ENCODE measurements at places on chromosomes 2 and 18.

DNA sequence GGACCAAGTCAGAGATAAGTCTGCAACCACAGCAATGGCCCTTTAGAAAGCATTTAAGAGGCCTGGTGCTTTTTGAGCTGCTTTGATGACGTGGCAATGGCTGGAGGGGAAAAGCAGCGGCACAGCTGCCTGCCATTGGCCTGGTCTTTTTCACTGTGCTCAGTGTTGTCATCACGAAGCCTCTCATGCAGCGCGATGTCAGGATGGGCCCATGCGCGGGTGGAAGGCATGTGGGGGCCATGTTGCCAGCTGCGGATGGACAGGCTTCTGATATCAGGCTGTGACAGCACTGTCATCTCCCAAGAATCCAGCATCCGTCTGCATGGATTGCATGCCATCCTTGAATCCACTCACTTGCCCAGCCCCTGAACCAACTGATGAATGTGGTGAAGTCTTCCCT, 204.5 kb downstream of the ACKR3 start:
- DNase-seq: no peak

GRCh38 chr2:220270481-220271070, 643.1 kb downstream of the SLC4A3 start:
- DNase-seq: no peak

DNA sequence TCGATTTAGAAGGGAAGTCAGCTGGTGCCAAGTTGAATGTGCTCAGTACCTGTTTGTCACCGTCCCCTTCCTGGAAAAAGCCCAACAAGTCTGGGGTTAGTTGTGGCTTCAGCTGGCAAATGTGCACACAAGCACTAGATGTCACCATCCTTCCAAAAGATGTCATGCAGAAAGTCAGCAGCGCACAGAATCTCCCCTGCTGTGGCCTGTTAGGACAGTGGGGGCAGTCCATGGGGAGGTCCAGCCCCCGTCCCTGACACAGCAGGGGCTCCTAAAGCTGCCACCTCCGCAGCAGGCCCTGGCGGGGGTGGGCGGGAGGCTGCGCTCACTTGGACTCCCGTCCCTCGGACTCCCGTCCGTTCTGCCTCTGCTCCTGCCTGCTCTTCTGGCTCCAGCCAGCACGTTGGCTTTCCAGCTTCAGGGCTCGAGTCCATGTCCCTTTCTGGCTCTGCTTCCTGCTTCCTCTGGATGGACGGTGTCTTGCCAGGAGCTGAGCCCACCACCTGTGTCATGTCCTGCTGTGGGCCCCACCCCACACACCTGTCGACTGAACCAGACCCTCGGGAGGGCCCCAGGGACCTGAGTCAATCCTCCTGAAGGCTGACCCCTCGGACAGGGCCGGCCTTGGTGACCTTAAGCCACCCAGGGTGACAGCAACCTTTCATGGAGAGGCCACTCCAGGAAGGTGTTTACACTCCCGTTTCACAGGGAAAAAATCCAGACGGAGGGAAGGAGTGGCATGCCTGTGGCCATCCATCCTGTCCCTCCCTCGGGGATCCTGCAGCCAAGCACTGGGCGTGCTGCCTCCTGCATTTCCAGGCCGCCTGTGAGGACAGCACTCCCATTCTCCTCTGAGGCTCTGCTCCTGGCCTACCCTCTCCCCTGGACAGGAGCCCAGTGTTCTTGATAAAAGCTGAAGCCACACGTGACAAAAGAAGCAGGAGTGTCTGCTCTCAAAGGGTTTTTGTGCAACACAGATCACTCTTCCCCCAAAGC, 8.5 kb downstream of the RAB17 start:
- DNase-seq: peak; percentile 15

DNA sequence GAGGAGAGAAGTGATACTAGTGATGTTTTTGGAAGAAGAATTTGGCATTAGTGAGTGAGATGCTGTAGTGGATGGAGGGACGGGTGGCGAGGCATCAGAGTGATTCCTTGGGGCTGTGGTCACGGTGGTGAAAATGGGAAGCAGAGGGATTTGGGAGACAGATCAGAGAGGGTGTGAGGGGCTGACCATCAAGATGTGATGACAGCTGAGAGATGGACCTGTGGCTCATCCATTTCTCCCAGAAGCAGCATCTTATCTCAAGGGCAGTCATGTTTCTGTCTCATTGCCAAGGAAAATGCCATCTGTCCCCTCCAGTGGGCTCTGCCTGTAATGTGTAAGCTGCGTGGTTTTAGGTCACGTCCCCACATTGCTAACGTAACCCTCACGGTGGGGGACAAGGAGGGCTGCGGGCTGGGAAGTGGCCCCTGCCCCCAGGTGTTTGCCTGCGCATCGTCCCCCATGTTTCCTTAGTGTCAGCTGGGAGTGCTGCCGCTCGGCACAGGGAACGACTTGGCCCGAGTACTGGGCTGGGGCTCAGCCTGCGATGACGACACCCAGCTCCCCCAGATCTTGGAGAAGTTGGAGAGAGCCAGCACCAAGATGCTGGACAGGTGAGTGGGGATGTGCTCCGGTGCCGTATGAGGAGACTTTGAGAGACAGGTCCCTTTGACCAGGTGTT, 91.0 kb downstream of the DGKD start:
- no peak for DNase-seq

GRCh38 chr2:25551316-25551715, 122.1 kb downstream of the DTNB start:
- DNase-seq: no peak

DNA sequence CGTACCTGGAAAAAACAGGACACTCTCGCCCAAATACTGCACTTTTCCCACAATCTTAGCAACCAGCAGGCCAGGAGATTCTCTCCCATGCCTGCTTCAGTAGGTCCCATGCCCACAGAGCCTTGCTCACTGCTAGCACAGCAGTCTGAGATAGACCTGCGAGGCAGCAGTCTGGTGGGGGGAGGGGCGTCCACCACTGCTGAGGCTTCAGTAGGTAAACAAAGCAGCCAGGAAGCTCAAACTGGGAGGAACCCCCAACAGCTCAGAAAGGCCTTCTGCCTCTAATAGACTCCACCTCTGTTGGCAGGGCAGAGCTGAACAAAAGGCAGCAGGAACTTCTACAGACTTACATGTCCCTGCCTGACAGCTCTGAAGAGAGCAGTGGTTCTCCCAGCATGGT, 1202.8 kb upstream of the ACVR2A start:
- DNase-seq: peak; percentile 10

DNA sequence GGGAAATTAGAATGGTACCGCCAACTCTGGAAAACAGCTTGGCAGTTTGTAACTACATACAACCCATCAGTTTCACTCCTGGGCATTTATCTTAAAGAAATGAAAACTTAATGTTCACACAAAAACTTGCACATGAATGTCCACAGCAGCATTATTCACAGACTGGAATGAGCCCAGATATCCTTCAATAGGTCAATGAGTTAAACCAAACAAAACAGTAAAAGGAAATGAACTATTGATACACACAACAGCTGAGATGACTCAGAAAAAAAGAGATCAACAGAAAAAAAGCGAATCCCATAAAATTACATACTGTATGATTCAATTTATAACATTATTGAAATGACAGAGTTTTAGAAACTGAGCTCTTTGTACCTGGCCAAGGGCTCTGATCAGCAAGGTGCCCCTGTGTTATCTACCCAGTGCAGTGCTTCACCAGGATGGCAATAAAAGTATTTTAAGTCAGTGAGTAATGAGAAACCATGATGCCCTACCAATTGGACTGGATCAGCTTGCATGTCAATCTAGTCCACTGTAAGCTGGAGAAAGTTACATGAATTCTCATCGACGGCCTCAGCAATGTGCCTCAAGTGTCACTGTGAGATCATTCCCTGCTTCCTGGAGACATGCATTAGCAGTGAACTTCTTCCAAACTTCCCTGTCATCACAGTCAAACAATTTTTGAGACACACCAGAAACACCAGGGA, 21.9 kb downstream of the TMEM237 start:
- no peak for DNase-seq

DNA sequence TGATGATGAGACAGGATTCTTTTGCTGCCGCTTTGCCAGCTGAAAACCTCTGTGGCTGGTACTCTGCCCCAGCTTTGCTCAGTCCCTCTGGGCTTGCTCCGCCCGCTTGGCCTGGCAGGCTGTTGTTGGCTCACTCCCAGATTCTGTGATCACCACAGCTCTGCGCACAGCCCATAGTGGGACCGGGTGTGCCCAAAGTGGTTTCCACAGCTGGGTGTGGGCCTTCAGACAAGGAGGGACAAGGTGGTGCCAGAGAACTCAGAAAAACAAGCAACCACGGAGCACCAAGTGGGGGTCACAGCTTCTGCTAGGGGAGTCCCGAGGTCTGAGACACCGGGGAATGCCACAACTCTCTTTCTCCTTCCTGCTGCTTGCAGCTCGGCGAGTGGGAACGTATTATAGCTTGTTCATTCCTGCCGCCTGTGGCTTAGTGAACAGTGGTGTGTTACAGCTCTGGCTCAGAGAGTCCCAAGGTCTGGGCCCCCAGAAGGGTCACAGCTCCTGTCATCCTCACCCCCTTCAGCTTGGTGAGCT, 9.2 kb upstream of the KYNU start:
- no peak for DNase-seq

DNA sequence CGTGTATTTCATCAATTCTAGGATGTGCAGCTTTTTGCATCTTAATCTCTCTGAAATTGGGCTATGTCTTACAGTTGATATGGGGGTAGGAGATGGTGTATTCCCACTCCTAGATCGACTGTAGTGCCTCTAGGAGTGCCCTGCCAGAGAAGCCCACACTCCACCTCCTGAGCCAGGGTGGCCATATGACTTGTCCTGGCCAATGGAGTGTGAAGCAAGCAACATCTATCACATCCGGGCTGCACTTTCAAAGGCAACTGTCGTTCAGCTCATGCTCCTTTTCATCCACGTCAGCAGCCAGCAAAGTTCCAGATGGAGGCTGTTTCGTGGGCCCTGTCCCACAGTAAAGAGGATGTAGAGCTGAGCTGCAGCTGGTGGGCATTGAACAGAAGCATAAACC, 149.4 kb upstream of the SLC1A4 start:
- DNase-seq: peak; percentile 30

DNA sequence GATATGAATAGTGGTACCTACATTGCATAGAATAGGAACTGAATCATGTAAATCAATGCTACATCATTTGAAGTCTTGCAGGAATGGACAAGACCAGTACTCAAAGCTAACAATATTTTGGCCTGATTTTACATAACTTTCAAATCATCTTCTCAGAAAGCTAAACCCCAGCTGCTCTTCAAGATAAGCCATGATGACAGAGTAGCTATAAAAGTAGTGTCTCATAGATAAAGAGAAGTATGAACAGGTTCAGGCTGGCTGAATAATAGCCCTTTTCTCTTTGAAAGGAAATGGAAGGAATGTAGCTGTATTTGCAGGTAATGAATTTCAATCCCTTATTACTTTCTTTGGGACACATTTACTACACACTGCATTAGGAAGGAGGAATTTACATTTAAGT, 28.2 kb downstream of the TSPYL6 start:
- DNase-seq: no peak

DNA sequence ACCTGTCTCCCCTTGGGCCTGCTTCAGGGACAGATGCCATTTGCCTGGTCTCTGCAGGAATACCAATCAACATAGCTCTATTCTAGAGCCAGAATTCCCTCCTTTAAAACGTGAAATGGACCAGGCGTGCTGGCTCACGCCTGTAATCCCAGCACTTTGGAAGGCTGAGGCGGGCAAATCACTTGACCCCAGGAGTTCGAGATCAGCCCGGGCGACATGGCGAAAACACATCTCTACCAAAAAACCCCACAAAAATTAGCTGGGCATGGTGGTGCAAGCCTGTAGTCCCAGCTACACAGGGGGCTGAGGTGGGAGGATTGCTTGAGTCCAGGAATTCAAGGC, 127.0 kb downstream of the PLEKHM3 start:
- DNase-seq: no peak

DNA sequence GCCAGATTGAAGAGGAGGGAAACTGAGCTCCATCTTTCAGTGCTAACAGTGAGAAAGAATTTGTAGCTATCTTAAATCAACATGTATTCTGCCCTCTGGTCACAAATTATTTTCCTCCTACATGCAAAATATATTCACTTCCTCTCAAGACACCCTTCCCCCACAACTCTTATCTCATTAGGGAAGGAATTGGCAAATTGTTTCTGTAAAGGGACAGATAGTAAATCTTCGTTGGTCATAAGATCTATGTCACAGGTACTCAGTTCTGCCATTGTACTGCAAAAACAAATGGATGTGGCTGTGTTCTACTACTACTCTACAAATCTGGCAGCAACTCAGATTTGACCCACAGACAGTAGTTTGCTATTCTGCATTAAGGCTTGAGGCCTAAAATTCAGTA, 53.0 kb upstream of the CYP20A1 start:
- no peak for DNase-seq

DNA sequence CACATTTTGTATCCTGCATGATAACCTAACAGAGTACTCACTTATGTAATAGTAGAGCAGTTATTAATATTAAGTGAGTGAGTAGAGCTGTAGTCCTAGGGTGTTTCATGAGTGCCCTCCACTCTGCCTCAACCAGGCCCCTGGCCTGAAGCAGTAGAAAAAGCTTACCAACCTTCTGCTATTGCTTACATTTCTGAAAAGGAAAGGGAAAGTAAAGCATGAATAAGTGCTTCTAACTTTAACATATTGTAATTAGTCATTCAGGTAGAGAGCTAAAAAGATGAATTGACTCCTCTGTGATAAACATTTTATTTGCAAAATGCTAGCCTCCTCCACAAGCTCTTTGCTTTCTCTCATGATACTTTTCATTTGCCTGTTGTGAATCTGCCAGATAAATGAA, 94.7 kb upstream of the RPE start:
- no peak for DNase-seq

DNA sequence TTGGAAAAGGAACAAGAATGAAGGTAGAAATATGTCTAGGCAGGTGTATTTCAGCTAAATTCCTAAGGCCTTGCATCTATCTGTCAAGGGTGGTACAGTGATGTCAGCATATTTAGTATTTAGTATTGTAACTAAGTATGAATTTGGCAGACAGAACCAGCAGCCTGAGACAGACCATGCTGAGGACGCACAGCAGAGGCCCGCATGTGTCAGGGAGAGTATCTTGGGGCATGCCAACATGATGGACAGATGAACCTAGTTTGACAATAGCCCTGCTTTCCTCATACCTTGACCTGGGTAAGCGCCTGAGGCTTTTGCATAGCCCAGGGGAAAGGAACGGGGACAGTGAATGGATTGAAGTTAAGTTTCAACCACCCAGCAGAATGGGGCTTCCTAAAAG, 33.8 kb upstream of the OSR1 start:
- no peak for DNase-seq

DNA sequence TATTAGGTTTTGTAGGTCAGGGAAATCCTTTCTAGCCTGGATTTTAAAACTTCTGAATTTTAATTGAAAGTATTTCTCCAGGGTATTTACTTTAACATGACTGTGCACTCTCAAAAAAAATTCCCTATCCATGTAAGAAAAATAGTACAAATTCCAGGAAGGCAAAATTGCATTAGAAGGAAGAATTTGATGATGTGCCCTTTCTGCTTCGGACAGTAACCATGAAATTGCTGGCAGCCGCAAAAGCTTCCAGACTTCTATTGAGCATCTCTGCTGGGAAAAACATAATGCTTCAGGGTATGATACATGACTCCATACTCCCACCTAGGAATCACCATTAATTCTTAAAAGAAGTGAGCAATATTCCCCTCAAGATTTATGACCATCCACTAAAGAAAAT, 17.2 kb upstream of the KLF7 start:
- DNase-seq: no peak
